ENCODE measurements at places on chromosomes 12 and 14. TPM values are rescaled to one million over a fixed set of nuclear protein-coding genes. Genes with fewer than 3 reads are reported as not detected.

GRCh38 chr12:9319044-9319841 lies 111.0 kb upstream of the PZP start:
- DNase-seq, result no peak

DNA sequence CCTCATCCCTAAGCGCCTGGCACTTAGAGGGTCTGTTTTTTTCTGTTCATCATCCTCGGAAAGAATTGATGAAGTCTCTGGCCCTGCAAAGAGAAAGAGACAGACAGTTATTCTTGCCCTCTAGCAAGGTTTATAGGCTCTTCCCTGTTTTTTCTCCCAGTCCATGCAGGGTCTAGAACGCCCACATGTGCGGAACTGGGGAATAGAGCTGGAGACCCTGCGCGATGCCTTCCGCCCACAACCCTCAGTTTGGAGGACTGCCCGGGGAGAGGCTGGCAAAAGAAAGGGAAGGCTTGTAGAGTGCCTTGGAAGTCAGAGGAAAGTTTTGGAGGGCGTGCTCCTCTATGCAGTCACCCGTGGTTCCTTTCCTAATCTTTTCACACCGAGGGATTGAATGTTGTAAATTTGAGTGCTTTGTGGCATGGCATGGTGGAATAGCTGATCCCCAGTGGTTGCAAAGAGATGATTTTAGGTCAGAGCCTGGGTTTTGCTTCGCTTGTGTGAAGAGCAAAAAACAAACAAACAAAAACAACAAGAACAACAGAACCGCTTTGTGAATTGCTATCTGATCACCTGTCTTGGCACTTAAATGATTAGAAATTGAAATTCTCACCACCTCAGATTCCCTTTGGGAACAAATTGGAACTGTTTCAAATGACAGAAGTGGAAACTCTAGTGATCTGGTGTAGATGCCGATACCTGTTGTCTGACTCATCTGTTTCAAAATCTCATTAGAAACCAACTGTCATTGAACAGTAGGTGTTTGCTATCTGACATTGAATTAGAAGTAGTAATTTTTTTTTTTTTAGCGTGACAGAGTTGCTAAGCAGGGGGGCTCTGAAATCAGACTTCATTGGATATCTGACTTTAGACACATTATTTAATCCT lies 947 bp downstream of the GAS2L3 start:
- no peak for DNase-seq

- DNase-seq, result no peak
Observed at GRCh38 chr12:43428088-43428600, 123.9 kb downstream of the ADAMTS20 start.

GRCh38 chr14:99675382-99675835 lies 8.7 kb upstream of the CYP46A1 start:
- no peak for DNase-seq

GRCh38 chr12:49953961-49954846 lies 3.7 kb downstream of the AQP2 start:
- DNase-seq, result peak; percentile 41

GRCh38 chr12:94026596-94026995 lies 121.8 kb upstream of the PLXNC1 start:
- DNase-seq, result no peak

DNA sequence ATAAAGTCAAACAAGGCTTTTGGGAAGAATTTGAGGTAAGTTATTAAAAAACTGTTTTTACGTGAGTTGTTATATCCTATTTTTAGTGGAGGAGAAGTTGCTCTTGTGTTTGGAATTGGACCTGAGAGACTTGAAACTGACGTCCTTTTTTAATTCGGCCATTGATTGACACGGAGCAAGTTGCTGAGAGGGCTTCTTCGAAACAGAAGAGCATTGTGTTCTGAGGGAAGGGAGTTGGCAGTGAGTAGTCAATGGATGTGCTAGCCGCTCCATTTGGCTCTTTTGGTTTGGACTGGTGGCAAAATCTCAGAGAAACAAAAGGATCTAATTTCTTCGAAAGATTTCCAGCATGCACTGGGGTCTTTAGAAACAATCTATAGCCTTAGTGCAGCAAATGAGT lies 37.3 kb downstream of the PTPN11 start:
- no peak for DNase-seq

The C12orf60 gene
- total RNA-seq, result 0.78 TPM

All from psoas muscle (tissue), 8 donors.